Muscle of leg (tissue), 16 donors: ENCODE measurements at places on chromosomes 3 and 15. TPM values are rescaled to one million over a fixed set of nuclear protein-coding genes. Genes with fewer than 3 reads are reported as not detected.
A peak's percentile ranks its signal among the peaks of the same experiment; 100 is the strongest.

Gene SLC22A13
- 0.10 TPM for polyA plus RNA-seq

Gene PSMD2
- 200 TPM for polyA plus RNA-seq

Gene SMCO1
- polyA plus RNA-seq: 1.6 TPM

Gene PP2D1
- polyA plus RNA-seq: 0.33 TPM

Gene PAQR9
- not detected for polyA plus RNA-seq

Gene GOLGA8T
- not detected for polyA plus RNA-seq

Gene CPA3
- polyA plus RNA-seq: 1.7 TPM

Gene STRIT1
- 42.2 TPM for polyA plus RNA-seq

Gene CIB2
- 31.6 TPM for polyA plus RNA-seq

Gene HCLS1
- polyA plus RNA-seq: 6.1 TPM

Gene ARHGAP31
- 9.4 TPM for polyA plus RNA-seq

Gene TRNT1
- polyA plus RNA-seq: 21.7 TPM

Gene LRRK1
- polyA plus RNA-seq: 9.4 TPM

Gene IL20RB
- polyA plus RNA-seq: 0.58 TPM

- DNase-seq: peak; percentile 16
Observed at GRCh38 chr3:129614435-129614834, 8.0 kb upstream of the PLXND1 start.

- DNase-seq: no peak
Observed at GRCh38 chr3:51620543-51620942, 50.5 kb upstream of the TEX264 start.

- no peak for DNase-seq
Observed at GRCh38 chr15:50224606-50225005, 40.9 kb downstream of the HDC start.

DNA sequence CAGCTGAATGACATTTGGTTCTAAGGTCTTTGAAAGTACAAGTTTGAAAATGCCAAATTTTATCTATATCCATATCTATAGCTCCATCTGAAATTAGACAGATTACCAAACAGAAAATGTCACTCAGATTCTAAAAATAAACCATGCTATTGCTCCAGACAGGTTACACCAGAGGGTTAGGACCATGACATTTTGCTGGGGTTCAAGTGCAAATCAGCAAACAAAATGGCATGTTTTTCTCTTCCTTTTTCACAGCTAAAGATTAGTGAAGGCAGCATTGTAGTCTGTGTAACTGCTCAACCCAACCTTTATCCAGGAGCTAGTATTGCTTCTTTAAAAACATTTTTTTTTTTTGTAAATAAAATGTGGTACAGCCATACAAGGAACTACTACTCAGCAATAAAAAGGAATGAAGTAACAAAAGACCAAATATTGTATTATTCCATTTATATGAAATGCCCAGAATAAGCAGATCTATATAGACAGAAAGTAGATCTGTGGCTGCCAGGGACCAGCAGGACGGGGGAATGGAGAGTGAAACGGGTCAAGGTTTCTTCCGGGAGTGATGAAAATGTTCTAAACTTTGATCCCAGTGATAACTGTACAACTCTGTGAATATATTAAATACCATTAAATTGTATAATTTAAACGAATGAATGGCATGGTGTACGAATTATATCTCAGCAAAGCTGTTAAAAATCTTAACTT, 18.2 kb downstream of the VGLL4 start:
- DNase-seq: no peak

DNA sequence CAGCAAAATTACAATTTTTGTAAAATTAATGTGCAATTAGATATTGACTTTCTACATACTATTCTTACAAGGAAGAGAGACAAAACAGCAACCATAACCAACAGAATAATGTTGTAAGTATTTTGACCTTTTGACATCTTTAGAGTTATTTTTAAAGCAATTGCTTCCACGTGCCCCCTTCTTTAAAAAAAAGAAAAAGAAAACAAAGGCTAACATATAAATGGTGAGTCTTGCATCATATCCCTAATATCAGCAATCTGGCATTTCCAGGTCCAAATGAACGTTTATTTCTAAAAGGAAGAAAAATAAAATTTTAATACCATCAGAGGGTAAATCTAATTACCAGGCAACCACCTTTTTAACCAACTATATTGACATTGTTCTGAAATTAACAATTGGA, 19.3 kb upstream of the STRIT1 start:
- DNase-seq: no peak

- no peak for DNase-seq
Observed at GRCh38 chr3:142962520-142963233, 797 bp downstream of the PAQR9 start.

- no peak for DNase-seq
Observed at GRCh38 chr15:68991723-68992122, 22.8 kb upstream of the NOX5 start.

- DNase-seq: no peak
Observed at GRCh38 chr3:9013782-9014563, 50.7 kb upstream of the RAD18 start.

- no peak for DNase-seq
Observed at GRCh38 chr15:31292391-31293015, 34.1 kb upstream of the KLF13 start.

DNA sequence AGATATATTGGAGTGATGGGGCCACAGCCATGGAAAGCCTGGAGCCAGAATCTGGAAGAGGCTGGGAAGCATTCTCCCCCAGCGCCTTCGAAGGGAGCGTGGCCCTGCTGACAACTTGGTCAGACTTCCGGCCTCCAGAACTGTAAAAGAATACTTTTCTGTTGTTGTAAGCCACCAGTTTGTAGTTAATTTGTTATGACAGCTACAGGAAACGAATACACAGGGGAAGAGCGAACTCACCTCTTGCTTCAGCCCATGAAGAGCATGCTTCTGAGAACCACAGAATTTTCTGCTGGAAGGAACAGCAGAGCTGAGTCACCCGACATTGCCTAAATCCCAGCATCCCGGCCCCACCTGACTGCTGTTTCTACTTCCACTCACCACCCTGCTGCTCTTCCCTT, 501.7 kb downstream of the SHQ1 start:
- DNase-seq: peak; percentile 83

DNA sequence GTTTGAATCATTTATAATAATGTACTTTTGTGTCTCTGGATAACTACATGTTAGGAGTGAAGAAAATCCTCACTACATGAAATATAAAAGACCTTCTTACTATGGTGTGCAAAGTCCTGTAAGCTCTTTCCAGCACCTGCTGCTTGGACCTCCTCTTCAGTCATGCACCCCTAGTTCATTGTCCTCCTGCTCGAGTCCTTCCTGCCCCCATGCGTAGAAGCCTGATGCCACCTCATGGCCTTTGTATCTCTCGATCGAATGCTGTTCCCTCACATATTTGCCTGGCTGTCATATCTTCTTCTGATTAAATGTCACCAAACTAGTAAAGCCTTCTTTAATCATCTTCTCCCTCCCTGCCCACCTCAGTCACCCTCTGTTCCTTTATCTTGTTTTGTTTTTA, 49.9 kb upstream of the SUCLG2 start:
- DNase-seq: no peak

GRCh38 chr3:54299169-54299935, 177.0 kb downstream of the CACNA2D3 start:
- no peak for DNase-seq

DNA sequence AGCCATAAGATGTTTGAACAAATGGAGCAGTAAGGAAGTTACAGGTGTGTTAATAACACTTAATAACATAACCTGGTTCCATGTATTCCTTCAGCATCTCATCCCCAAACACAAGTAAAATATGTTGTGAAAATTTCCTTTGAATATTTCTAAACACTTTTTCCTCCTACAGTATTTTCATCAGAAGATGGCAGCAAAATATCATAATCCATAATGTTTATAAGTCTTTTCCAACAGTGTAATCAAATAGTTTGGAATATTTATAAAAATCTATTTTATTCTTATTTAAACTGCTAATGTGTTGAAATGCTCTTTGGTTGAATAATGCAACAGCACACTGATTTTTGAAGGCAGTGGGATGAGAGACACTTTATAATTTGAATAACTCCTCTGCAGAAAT, 1020.5 kb downstream of the OTOL1 start:
- DNase-seq: peak; percentile 22

- no peak for DNase-seq
Observed at GRCh38 chr3:197718891-197719290, 17.8 kb downstream of the RUBCN start.

DNA sequence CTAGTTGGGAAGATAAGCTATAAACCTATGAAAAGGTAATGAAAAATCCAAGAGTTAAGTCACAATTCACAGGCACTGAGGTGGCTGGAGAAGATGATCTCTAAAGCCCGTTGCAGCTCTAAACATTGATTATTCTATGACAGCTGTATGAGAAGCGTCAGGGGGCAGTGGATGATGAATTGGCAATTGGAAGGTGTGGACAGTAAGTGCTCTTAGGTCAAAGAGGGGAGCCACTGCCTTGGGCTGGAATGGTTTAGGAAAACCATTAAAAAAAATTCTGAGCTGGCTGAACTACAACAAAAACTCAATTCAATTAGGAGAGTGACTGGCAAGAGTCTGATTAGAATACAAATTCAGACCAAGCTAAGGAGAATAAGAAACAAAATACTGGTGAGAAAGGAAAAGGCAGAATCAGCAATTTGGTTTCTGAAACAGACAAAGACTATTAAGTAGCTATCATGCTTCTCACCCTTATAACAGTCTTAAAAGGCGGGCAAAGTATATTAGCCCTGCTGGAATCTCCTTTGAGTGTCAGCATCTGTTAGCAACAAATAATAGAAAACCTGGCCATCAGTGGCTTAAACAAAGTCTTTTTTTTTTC, 8.8 kb upstream of the NMD3 start:
- DNase-seq: no peak

GRCh38 chr15:26894181-26894580, 27.3 kb downstream of the GABRA5 start:
- no peak for DNase-seq

DNA sequence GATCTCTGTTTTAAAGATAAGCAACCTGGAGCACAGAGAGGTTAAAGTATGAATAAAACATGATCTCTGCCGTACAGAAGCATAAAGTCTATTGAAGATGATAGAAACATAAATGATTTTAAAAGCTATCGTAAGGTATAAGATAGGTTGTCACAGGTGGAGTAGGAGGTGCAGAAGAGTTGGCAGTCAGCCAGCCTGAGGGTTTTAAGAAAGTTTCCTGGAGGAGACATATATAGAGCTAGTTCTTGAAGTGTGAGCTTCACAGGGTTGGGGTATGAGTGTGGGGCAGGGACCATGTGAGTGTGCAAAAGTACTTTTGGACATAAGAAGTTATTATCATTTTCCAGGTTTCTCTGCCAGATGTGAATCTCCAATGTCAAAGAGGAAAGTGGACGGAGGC, 3.9 kb upstream of the FGF12 start:
- no peak for DNase-seq

DNA sequence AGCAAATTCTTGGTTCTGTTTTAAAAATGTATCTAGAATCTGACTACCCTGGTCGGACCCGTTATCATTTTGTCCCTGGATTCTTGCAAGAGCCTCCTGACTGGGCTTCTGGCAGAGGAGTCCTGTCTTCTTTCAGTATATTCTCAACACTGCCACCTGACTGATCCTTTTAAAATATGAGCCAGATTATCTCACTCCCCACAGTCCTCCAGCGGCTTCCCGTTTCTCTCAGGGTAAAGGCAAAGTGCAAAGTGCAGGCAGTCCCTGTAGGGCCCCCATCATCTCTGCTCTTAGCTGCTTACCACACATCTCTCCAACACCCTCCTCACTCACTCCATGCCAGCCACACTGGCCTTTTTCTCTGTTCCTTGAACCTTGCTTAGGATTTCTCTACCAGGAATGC, 28.4 kb downstream of the CRTC3 start:
- DNase-seq: no peak

DNA sequence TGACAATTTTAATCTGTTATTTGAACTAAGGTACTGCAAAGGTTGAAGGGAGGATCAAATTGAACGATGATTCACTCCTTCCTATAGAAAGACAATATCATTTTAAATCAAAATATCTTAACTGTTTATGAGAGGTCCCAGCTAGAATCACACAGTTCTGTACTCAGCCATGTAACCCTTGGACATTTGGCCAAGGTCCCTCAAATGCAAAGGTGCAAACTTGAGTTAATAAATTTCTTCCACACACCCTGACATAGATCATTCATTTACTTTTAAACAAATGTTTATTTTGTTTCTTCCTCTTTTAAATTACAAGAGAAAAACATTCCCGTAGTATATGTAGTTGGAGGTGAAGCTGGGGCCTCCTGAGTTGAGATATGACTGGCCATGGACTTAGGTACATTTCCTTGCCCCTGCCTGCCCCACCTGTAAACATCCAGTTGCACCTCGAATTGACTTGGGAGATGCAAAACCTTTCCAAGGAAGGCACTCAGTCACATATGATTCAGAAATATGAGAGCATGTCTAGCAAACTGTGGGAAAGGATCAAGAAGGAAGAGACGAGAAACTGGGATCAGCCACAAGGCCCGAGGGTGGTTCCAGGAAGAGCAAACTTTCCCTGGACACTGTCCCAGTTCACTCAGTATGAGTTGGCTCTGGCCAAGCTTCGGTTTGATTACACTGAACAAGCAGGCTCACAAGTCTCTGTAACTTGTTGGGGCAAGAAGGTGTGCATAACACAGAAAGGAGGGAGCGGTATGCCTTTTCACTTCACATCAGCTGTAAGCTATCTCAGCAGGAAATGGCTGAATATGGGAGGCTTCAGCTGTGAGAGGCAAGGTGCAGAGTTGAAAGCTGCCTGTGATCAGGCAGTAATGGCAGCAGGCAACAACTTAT, 6.7 kb downstream of the TNFSF10 start:
- peak; percentile 83 for DNase-seq

- no peak for DNase-seq
Observed at GRCh38 chr15:79136434-79137046, 46.0 kb upstream of the RASGRF1 start.
